ENCODE measurements at places on chromosomes 4 and X. TPM values are rescaled to one million over a fixed set of nuclear protein-coding genes. Genes with fewer than 3 reads are reported as not detected.

GRCh38 chr4:173572493-173573129, 42.6 kb upstream of the HAND2 start:
- DNase-seq = no peak

DNA sequence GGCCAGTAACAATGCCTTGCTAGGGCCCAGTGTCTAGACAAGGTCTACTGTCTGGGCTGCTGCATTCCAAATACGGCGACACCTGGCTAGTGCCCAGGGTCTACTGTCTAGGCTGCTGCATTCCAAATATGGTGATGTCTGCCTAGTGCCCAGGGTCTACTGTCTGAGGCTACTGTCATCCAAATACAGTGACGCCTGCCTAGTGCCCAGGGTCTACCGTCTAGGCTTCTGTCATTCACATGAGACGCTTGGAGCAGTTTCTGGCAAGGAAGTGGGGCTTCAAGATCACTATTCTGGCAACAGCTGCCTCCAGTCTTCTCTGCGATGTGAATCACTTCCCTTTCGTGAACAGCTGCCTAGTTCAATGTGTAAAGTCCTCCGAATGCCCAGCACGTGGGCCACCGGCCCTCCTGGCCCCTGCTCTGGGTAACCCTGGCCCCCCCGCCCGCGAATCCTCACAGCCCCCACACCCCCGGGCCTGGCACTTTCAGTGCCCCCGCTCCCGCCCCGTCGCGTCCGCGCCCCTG, 12.7 kb downstream of the ACOX3 start:
- no peak for DNase-seq

The PLP1 gene
- 1.9 TPM for polyA plus RNA-seq

GRCh38 chr4:48812866-48813265, 18.0 kb upstream of the OCIAD1 start:
- DNase-seq = no peak

DNA sequence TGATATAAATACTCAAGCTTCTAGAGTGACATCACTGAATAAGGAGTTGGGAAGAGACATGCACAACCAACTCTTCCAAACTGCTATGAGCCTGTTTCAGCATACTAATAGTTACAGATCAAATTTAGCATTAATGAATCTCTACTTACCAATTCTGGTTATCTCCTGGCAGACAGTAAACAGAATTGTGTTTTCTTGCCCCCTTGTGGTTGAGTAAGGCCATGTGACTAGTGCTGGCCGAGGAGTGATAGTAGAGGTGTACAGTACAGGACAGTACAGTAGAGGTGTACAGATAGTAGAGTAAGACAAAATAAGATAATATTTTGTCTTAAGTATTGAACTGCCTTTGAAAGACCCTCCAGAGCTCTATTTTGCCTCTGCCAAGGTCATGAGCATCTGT, 681.4 kb downstream of the GABRG1 start:
- no peak for DNase-seq

The RNF128 gene
- 0.10 TPM for polyA plus RNA-seq

The MBTPS2 gene
- 27.3 TPM for polyA plus RNA-seq

The TBL1X gene
- polyA plus RNA-seq = 11.3 TPM

The MAGEB17 gene
- not detected for polyA plus RNA-seq

The GPRIN3 gene
- polyA plus RNA-seq = 0.01 TPM

DNA sequence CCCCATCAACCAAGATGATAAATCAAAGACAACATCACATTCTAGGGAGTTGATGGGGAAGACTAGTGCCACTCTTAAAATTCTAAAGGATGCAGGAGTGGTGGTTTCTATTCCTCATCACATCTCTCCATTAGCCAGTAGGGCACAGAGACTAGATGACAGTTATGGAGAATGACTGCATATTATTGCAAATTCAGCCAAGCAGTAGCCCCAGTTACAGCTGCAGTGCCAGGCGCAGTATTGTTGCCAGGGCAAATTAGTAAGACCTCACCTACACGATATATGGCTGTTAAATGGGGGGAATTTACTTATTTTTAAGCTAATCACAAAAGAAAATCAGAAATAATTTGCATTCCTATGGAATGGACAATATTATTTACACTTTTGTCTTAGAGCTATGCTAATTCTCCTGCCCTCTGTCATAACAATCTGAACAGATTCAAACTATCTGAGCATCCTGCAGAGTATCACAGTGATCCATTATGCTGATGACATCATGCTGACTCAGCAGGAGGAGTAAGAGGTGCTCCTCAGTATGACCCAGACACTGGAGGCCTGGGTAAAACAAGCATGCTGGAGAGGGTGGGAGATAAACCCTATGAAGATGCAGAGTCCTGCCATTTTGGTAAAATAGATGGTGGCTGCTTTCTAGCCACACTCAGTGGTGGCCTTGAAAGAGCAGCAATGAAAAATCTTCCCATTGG, 24.7 kb downstream of the ETNPPL start:
- no peak for DNase-seq

GRCh38 chr4:1130316-1131186, 17.2 kb upstream of the RNF212 start:
- DNase-seq = peak; percentile 22

The ABCD1 gene
- polyA plus RNA-seq = 4.3 TPM

DNA sequence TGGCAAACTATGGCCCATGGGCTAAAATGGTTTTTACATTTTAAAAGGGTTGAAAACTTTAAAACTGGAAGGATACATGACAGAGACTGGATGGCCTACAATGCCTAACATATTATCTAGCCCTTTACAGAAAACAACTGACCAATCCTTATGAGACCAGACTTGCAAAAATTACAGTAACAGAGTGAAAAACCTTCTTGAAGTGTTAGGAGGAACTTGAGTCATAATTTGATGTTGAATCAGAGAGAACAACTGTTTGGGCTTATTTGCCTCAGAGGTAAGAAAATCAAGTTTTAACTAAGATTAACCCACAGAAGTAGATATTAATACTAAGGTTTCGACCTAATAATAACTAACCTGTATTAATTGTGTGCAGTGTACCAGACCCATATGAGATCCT, 12.4 kb upstream of the NAP1L5 start:
- DNase-seq = no peak

DNA sequence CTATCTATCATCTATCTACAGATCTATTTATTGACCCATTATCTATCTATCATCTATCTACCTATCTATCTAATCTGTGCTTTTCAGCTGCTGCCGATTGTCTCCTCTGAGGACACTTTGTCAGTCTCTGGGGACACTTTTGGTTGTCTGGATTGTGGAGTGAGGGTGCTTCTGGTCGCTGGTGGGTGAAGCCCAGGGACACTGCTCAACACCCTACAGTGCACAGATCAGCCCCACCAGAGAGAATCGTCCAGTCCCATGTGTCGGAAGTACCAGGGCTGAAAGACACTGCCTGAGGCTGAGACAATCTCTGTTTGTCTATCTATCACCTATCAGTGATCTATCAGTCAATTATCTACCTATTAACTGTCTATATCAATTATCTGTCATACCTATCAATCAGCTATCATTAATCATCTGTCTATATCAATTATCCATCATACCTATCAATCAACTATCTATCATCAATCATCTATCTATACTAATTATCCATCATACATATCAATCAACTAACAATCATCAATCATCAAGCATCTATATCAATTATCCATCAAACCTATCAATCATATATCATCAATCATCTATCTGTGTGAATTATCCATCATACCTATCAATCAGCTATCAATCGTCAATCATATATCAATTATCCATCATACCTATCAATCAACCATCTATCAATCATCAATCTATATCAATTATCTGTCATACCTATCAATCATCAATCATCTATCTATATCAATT, 70.0 kb upstream of the PPP2R3B start:
- DNase-seq = no peak

DNA sequence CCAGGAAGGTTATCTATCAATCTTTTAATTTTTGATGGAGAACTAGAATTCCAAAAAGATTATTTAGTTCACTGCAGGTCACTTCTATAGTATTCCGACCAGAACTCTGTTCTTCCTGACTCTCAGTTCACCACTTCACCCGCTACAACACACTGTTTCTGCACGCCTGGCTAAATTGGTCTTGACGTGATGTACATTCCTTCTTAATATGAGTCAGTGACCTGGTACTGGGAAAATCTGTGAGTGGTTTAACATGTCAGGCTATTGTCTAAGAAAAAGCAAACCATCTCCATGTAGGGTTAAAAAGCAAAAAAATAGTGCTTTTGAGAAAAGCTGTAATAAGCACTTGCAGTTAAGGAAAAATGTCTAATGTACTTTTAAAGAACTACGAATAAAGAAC, 120.4 kb downstream of the NDST3 start:
- peak; percentile 23 for DNase-seq

- DNase-seq = peak; percentile 9
Measured at GRCh38 chrX:8913655-8914409, 112.6 kb upstream of the FAM9A start.

DNA sequence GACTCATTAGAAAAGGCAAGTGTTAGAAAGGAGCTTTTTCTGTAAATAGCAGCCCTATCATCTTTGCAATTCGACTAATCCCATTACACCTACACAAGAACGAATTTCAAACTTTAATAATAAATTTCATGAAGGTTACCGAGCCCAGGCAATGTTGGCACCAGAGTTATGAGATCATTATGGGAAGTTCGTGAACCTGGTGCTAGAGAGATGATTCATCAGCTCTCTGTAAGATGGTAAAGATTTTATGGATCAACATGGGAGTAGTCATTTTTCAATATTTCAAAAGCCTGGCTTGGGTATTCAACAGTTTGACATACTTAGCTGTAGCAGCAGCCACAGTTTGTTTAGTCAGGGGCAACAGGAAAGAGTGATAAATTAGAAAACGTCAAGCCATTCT, 35.8 kb downstream of the AMELX start:
- DNase-seq = no peak

GRCh38 chr4:86970447-86971354, 35.9 kb downstream of the AFF1 start:
- DNase-seq = no peak

- DNase-seq = no peak
Measured at GRCh38 chrX:91137883-91138282, 296.8 kb upstream of the PABPC5 start.

DNA sequence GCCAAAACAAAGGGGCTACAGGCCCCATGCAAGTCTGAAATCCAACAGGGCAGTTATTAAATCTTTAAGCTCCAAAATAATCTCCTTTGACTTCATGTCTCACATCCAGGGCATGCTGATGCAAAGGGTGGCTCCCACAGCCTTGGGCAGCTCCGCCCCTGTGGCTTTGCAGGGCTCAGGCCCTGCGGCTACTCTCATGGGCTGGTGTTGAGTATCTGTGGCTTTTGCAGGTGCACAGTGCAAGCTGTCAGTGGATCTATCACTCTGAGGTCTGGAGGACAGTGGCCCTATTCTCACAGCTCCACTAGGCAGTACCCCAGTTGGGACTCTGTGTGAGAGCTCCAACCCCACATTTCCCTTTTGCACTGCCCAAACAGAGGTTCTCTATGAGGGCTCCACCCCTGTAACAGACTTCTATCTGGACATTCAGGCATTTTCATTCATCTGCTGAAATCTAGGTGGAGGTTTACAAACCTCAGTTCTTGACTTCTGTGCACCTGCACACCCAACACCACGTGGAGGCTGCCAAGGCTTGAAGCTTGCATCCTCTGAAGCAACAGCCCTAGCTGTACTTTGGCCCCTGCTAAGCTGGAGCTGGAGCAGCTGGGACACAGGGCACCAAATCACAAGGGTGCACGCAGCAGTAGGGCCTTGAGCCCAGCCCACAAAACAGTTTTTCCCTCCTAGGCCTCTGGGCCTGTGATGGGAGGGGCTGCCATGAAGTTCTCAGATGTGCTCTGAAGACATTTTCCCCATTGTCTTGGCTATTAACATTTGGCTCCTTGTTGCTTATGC, 154.8 kb upstream of the PDE5A start:
- DNase-seq = no peak

DNA sequence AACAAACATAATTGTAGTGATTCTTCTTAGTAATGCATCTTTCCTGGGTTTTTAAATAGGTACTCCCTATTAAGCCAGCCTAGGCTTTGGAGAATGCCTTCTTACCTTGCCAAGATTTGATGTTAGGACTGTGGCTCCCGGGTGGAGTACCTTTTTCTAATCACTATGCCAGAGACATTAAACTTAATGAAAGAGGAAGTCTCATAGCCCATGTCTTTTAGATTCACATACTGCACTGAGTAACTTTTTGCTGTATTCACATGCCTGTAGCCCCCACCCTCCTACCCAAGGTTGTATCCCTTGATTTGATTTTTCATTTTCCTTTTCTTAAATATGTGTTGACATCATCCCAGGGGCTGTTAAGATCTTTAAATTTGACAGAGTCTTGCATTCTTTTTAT, 104.2 kb upstream of the TLR2 start:
- no peak for DNase-seq

DNA sequence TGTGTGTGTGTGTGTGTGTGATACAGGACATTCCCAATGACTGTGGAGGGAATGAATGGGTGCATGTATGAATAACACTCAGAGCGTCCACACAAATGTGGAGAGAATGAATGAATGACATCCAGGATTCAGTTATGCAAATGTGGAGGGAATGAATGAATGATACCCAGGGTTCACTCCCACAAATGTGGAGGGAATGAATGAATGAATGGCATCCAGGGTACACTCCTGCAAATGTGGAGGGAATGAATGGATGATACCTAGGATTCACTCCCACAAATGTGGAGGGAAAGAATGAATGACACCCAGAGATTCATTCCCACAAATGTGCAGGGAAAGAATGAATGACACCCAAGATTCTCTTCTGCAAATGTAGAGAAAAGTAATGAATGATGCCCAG, 36.0 kb upstream of the ASMTL start:
- no peak for DNase-seq

GRCh38 chr4:104592183-104592582, 97.5 kb upstream of the CXXC4 start:
- no peak for DNase-seq

DNA sequence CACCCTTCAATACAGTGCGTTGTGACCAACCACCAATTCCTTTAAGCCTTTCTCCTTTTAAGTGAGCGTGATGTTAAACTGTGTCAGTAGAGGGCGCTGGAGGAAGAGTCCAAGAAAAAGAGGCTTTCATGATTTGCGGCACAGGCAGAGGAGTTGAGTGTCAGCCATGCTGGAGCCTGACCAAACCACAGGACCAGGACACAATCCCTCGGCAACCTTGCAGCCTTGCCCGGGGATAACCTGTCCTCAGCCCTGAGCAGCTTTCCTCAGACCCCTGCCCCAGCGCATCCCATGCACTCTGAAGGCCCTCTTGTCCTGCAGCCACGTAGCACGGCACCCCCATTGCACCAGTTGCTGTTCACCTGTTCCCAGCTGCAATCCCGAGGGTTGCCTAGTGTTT, 53.5 kb upstream of the SMIM31 start:
- no peak for DNase-seq

The ETDB gene
- polyA plus RNA-seq = not detected

- DNase-seq = peak; percentile 46
Measured at GRCh38 chr4:29423836-29424721, 1296.1 kb upstream of the PCDH7 start.

DNA sequence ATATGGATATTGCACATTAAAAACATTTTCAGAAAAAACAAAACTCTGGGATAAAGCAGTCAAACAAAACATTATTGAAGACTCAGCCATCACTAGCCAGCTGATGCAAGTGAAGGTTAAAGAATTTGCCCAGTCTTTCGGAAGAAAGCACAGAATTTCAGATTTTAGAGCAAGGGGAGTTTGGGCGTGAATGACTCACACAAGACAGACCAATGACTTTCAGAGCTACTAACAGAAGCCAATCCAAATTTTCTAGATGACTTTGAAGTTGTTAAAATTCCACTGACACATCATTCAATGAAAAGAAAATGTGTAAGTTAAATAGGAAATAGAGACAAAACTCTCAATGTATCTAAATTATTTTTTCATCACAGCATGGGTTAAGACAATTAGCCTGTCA, 4.0 kb downstream of the MRFAP1L1 start:
- DNase-seq = no peak

GRCh38 chrX:48919360-48919841, 577 bp upstream of the PIM2 start:
- no peak for DNase-seq

Measured in BJ (cell line).